CD4-positive, alpha-beta T cell treated with Interleukin-17A for 1 hour (primary cell): ENCODE measurements at places on chromosomes 6 and 20.

- DNase-seq: no peak
Observed at GRCh38 chr6:2914318-2914660, 11.2 kb upstream of the SERPINB9 start.

GRCh38 chr6:159788753-159789376 is 537 bp downstream of the TCP1 start:
- DNase-seq: peak; percentile 34

DNA sequence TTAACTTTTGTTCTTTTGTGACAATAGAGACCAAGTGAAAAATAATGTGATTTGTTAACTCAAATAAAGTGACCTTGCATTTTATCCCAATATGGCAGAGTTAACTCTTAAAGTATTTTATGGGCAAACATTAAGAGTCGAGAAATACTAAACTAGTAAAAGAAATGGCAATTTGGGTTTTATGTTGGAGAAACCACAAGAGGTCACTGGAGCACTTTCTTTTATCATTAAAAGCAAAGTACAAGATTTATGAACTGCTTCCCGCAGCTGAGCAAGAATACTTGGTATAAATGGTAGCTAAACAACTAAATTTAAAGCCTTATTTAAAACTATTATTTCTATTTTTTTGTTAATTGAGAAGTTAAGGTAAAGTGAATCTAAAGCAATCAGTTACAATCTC is 33.5 kb upstream of the MCM9 start:
- DNase-seq: peak; percentile 11

GRCh38 chr6:169167581-169168301 is 85.9 kb downstream of the THBS2 start:
- no peak for DNase-seq

DNA sequence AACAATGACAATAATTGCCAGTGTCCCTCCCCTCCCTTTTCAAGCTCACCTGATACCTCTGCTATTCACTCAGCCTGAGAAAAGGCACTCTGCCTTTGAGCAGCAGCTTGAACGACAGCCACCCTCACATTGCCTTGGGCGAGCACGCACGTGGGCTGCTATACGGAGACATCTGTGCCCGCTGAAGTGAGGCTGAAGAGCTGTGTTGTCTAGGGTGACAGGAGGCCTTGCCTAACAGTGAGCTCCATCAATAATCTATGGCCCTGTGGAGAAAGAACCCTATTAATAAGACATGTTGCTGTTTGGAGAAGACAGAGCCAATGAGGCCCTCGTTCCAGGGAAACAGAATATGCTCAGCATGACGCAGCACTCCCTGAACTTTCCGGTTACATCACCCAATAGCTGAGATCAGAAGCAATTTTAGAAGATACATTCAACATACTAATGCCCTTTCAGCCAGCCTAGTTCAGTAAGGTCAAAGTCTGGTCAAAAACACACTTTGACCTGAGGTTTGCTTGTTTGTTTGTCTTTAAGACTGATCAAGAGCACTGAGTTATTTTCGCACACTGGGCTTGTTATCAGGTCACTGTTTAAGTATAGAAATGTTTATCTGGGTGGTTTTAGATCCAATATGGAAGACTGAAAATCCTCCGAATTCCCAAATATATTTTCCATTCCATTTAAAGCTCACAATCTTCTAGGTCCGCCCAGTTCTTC is 30.6 kb downstream of the RBM24 start:
- no peak for DNase-seq

- DNase-seq: no peak
Observed at GRCh38 chr6:72245565-72245964, 359.2 kb downstream of the RIMS1 start.

- DNase-seq: no peak
Observed at GRCh38 chr6:87334683-87335082, 5.6 kb upstream of the GJB7 start.

GRCh38 chr6:26230351-26230750 is 134.6 kb upstream of the BTN3A2 start:
- no peak for DNase-seq

- no peak for DNase-seq
Observed at GRCh38 chr6:12393100-12393499, 102.9 kb downstream of the EDN1 start.

GRCh38 chr6:123622780-123623179 is 14.0 kb downstream of the TRDN start:
- DNase-seq: no peak

GRCh38 chr6:118562959-118563358 is 14.9 kb downstream of the PLN start:
- no peak for DNase-seq

DNA sequence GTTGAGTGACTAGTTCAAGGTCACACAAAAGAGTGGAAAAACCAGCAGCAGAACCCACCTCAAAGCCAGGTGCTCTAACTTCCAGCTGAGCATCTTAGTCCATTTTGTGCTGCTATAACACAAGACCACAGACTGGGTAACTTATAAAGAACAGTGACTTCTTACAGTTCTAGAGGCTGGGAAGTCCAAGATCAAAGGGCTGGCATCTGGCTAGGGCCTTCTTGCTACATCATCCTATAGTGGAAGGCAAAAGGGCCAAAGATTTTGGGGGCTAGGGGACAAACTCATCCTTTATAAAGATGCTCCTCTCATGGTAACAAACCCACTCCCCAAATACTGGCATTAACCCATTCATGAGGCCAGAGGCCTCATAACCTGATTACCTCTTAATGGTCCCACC is 9.7 kb downstream of the FITM2 start:
- no peak for DNase-seq

- DNase-seq: no peak
Observed at GRCh38 chr6:157715728-157716164, 107.3 kb upstream of the SNX9 start.

DNA sequence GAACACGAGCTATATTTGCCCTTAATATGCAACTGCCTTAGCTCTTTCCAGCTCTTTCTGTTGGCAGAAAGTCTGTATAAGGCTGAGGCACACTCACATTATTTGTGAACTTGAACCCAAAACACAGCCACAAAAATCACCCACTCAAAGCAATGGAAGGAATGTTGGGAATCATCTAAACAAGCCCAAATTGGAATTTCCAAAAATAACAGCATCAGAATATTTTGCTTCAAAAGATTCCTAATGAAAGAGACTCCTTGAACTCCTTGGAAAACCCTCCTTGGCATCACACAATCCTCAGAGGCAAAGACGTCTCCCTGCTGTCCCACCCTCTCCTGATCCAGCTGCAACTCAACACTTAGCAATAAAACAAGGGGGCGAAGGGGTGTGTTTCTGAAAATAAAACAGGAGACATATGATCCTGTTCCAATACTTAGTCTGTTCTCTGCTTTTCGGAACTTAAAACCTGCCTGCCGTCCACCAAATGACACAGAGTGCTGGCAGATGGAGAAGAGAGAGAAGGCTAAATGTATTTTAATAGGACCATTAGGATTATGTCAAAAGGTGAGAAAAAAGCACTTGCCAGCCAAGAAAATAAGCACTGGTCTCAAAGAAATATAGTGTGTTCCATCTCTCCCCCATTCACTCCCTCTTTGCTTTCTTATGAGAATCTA is 320.7 kb upstream of the JARID2 start:
- DNase-seq: no peak

- DNase-seq: no peak
Observed at GRCh38 chr20:31721408-31722256, 1.0 kb downstream of the BCL2L1 start.

DNA sequence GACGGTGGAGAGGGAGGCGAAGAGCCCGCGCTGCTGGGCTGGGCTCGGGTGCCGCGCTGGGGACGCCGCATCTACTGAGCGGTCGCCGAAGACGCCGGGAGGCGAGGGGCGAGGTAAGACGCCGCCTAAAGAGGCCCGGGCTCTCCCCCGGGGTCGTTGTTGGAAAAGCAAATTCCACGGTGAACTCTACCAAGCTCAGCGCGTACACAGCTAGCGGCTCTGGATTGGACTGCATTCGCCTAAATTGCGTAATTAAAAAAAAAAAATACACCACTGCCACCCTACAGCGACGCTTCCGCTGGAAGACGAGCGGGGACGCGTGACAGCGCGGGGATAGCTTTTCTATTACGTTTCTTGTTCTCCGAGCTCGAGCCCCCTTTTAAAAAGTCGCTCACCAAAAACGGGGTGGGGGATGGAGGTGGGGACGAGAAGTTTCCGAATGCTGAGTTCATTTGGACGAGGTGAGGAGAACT is 92.0 kb upstream of the PRDM1 start:
- peak; percentile 64 for DNase-seq

DNA sequence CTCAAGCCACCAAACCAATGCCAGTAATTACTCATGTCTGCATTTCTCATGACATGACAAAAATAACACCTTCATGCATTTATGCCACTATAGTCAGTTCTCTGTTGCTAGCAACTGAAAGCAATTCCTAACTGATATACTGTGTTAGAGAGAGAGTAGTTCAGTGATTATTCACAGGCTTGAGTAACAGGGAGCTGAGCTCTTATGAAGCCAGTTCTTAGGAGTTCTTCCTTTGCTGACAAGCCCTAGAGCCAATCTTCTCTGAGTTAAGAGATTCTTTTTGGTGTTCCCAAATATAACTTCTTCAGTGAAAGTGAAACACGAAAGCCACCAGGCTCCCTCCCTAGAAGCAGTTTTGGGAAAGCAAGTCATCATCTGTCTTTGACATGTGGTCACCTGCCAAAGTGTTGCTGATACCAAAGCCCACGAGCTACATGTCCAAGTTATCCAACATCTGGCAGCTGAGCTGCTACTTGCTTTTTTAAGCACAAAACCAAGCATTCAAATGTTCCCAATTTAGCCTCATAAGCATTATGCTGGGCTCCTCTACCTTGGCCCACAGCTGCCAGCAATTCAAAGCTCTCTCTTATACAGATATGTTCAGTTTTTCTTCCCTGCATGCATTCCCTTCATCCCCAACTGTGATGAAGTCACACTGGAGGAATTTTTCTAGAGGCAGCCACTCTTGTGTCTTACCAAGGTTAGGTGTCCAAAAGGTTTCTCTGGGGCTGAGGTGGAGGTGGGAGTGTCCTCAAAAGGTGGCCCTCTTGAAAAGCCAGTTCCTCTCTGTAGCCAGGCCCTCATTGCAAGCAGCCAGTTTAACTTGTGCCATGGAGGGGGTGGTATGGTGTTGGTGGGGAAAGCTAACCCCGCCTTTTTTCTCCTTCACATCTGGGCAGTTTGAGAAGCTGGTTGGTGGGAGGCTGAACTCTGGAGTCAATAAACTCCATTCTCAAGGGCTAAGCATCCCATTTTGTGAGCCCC is 92.7 kb upstream of the ARMC2 start:
- DNase-seq: no peak

DNA sequence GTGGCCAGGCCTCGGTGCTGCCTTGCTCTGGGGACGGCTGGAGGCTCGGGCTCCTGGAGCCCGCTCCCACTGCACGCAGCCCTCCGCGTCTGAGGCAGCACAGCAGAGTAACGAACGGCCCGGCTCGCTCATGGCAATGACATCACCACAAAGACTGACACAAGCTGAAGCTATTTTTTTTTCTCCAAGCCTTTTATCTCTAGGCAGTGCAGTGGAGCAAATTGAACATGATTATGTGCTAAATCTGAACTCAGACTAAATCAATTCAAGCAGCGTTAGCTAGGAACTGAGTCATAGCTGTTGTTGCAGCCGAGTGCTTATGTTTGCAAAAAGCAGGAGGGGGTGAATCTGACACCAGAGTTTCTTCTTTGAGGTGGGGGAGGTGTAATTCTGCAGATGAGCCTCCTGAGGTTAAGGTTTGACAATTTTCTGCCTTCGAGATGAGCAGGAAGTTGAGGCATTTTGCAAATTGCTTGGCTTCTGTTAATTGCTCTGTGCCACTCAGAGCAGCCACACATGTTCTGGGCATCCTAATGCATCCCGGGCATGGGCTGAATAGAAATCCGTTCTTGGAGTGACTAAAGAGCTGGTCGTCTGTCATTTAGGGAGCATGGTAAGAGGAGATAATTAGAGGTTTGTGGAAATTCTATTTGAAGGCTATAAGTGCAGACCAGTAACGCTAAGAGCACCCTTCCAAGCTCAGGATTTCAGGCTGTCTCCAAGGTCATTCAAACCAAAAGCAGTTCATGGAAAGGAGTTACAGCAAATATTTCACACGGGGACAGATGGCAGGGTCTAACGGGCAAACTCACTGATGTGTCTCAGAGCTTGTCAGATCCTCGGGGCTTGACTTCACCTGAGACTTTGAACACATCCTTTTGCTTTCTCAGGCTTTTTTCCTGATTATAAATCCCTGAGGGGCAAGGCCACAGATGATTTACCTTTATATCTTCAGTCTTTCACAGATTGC is 155.1 kb upstream of the ENPP5 start:
- peak; percentile 32 for DNase-seq

- no peak for DNase-seq
Observed at GRCh38 chr6:82211326-82211725, 36.2 kb downstream of the IBTK start.

DNA sequence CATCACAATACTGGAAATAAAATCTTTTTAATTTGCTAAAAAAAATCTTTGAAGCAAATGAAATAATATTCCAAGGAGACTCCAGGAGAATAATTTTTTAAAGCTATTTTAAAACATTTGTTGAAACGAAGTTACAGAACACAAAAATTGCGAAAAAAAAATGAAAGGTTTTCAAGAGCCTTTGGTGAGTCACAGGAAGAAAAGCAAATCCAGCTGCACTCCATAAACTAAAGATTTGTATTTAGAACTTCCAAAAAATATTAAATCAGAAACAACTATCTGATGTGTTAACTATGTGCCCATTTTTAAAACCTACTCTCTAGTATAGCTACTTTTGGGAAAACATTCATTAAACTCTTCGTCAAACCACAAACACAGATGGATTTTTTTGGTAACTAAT is 23.6 kb downstream of the PDSS2 start:
- DNase-seq: no peak

GRCh38 chr6:114390176-114390575 is 47.4 kb upstream of the HS3ST5 start:
- no peak for DNase-seq

- no peak for DNase-seq
Observed at GRCh38 chr6:117506907-117507306, 24.4 kb downstream of the DCBLD1 start.

DNA sequence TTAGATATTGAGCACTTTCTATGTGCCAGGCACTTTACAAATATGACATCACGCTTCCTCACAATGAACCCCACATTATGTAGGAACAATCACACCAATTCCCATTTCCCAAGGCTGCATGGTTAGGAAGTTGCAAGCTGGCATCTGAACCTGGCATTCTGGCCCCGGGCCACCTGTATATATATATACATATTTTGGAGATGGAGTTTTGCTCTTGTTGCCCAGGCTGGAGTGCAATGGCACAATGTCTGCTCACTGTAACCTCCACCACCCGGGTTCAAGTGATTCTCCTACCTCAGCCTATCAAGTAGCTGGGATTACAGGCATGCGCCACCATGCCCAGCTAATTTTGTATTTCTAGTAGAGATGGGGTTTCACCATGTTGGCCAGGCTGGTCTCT is 30.4 kb downstream of the SRC start:
- no peak for DNase-seq
